B cell (primary cell): ENCODE measurements at places on chromosomes 6 and 20. TPM values are rescaled to one million over a fixed set of nuclear protein-coding genes. Genes with fewer than 3 reads are reported as not detected.

GRCh38 chr6:4727671-4728435, 48.4 kb upstream of the CDYL start:
- no peak overlapping the region for H3K4me3 ChIP-seq
- peak; percentile 21 for DNase-seq
- no peaks in the 10 kb centered on the region for H3K27me3 ChIP-seq

Gene C6orf58
- not detected in 2 replicates for total RNA-seq

DNA sequence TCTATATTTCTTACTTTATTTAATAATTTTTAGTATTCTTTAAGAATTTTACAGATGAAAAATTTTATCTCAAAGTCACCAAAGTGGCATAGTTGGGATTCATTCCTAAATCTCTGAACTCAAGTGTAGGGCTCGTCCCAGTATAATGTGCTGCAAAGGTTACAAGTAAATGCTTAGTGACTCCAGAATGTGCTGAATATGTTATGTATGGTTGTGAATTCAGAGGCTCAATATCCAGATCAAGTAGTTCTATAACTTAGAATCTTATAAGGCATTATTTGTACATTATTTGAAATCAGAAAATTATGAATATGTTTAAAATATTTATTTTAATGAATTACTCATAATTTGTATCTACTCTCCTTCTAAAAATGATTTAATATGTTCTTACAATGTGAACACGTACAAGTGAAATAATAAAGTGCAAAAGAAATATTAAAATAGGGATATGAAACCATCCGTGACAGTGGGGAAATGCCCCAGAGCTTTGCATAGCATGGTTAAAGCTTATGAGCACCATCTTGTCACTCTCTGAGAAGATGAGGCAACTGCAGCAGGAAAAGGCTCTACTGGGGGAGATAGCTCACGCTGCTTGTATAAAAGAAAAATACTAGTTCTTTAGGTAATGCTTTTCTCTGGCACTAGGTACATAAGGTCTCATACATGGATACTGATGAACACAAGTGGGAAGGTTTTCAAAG, 259.0 kb downstream of the FOXC1 start:
- H3K27me3 ChIP-seq: no peaks in the 10 kb centered on the region
- DNase-seq: peak; percentile 77
- H3K4me1 ChIP-seq: peaks cover 22% of the 10 kb centered on the region

DNA sequence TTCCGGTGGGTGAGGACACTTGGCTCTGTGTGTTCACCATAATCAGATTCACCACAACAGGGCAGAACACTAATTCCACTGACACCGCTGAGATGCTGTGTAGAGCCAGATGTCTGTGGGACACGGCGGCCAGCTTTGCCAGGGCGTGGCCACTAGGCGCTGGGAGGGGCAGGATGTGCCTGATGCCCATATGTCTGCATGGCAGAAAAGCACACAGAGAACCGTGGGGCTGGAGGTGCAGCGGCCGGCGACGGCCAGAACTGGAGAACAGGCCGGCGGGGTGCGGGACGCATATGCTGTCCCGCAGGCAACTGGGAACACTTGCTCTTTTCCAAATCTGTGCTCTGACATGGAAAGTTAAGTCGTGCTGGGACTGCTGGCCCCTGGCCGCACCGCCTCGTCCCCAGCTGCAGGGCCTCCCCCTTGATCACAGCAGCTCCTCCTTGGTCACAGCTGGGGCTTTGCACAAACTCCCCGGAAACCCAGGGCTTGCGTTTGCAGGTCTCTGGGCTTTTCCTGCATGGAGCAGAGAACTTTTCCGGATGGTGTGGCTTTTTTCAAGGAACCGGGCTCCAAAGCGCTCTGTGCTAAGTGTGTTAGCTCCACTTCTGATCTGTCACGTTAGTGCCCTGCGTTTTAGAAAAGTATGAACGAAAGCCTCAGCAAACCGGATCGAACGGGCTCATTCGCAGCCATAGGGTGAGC, 31.1 kb downstream of the NTSR1 start:
- H3K4me1 ChIP-seq: peaks cover 37% of the 10 kb centered on the region
- H3K27me3 ChIP-seq: peaks cover 3% of the 10 kb centered on the region
- H3K36me3 ChIP-seq: no peaks in the 10 kb centered on the region

Gene ZNF311
- 0.10 and 0.17 TPM in 2 replicates for total RNA-seq

DNA sequence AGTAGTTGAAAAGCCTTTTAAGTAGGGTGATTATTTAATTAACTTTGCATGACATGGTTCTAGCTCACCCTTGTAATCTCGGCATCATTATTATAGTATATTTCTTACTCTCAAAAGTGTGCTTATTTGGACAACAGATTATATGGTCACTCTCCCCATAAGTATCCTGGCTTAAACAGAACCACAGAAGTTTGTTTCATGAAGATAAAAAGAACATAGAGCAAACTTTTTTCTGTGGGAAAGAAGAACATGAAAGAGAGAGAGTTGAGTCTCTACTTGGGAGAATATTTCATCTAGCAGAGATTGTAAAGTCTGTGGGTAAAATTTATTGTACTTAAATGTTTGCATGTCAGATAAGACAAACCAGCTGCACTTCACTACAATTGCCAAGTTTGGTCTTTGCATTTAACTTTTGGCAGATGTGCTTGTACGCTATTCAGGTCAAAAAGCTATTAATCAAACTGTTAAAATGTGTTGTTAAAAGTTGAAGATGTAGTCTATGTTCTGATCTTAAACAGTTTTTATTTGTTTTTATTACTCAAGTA, 33.4 kb upstream of the PRIM2 start:
- peaks cover 2% of the 10 kb centered on the region for H3K27me3 ChIP-seq
- no peaks in the 10 kb centered on the region for H3K36me3 ChIP-seq
- DNase-seq: no peak
- no peak overlapping the region for H3K4me3 ChIP-seq
- no peak overlapping the region for H3K27ac ChIP-seq

Gene SLC17A1
- total RNA-seq: not detected in 2 replicates

- no peak overlapping the region for H3K4me3 ChIP-seq
- peaks cover 4% of the 10 kb centered on the region for H3K4me1 ChIP-seq
- no peaks in the 10 kb centered on the region for H3K27me3 ChIP-seq
- no peak for DNase-seq
Observed at GRCh38 chr20:33524261-33524660, 34.4 kb downstream of the CBFA2T2 start.

DNA sequence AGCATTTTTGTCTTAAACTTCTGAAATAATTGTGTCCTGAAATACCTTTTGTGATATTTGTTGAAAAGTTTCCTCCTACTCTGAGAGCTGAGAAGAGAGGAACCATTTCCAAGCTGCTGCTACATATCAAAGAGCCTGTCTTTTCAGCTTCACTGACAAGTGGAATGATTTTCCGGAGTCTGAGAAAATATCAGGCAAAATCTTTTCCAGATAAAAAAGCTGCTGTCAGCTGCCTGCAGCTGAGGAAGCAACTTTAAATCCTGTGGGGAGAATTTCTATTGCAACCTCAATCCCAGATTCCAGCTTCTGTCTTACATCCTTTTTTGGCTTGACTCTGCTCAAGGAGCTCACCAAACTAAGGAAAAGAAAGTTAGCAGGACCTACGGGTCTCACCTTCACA, 904.3 kb downstream of the PHF3 start:
- H3K27me3 ChIP-seq: no peaks in the 10 kb centered on the region
- no peak overlapping the region for H3K4me3 ChIP-seq
- H3K27ac ChIP-seq: no peak overlapping the region
- no peaks in the 10 kb centered on the region for H3K36me3 ChIP-seq
- no peak for DNase-seq

DNA sequence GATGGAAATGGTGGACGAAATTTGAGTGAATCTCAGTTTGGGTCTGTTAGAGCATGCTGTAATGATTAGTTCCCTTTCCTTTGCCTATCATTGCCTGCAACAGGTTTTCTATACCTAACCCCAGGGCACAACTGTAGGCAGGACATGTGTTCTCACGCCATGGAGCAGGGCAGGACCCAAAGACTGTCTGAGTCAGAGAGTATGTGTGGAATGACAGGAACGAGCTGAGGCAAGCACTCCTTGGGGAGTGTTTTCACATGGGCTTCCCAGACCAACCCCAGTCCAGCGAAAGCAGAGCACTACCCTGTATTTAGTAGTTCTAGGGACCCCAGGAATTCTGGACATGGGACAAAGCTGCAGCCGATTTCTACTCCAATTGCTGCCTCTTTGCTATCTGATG, 234.2 kb downstream of the HACE1 start:
- no peak for DNase-seq
- no peak overlapping the region for H3K4me3 ChIP-seq
- no peak overlapping the region for H3K27ac ChIP-seq
- no peaks in the 10 kb centered on the region for H3K4me1 ChIP-seq
- H3K36me3 ChIP-seq: no peaks in the 10 kb centered on the region

- H3K27me3 ChIP-seq: peaks cover 4% of the 10 kb centered on the region
- H3K4me1 ChIP-seq: no peaks in the 10 kb centered on the region
- no peaks in the 10 kb centered on the region for H3K36me3 ChIP-seq
- no peak overlapping the region for H3K4me3 ChIP-seq
- no peak for DNase-seq
Observed at GRCh38 chr6:12557765-12558164, 158.8 kb upstream of the PHACTR1 start.

Gene POPDC3
- total RNA-seq: not detected in 2 replicates

Gene RCAN2
- total RNA-seq: not detected in 2 replicates

DNA sequence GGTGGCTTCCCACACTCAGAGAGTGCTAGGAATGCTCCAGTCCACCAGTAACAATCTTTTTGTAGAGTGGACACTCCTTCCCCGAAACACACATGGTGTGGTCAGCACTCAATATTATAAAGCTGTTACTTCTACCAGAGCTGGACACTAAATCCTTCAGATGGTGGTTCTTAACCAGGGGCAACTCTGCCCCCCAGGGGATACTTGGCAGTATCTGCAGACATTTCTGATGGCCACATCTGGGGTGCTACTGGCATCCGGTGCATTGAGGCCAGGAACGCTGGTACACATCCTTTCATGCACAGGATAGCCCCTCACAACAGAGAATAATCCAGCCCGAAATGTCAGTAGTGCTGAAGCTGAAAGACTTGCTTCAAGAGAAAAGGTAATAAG, 124.4 kb downstream of the NFATC2 start:
- no peak for DNase-seq
- no peak overlapping the region for H3K27ac ChIP-seq
- H3K27me3 ChIP-seq: no peaks in the 10 kb centered on the region
- peaks cover 2% of the 10 kb centered on the region for H3K36me3 ChIP-seq
- peaks cover 45% of the 10 kb centered on the region for H3K4me1 ChIP-seq

DNA sequence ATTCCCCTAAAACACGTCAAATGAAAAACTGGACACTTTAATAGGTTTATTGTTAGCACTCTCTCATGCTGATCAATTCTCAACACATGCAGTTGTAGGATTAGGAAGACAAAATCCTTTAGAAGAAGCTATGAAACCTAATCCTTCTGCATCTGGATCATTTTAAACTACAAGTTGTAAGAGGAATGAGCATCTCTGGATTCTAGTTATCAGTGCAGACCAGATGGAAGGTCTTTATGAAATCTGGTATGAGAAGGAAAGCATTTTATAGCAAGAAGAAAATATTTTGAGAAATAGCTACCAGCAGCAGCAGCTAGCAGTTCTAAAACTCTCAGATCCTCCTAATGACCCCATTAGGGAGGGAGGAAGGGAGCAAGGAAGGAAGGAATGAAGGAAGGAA, 4.1 kb downstream of the HTR1E start:
- peaks cover 6% of the 10 kb centered on the region for H3K4me1 ChIP-seq
- no peaks in the 10 kb centered on the region for H3K27me3 ChIP-seq
- no peaks in the 10 kb centered on the region for H3K36me3 ChIP-seq
- H3K27ac ChIP-seq: no peak overlapping the region
- no peak for DNase-seq
- no peak overlapping the region for H3K4me3 ChIP-seq

DNA sequence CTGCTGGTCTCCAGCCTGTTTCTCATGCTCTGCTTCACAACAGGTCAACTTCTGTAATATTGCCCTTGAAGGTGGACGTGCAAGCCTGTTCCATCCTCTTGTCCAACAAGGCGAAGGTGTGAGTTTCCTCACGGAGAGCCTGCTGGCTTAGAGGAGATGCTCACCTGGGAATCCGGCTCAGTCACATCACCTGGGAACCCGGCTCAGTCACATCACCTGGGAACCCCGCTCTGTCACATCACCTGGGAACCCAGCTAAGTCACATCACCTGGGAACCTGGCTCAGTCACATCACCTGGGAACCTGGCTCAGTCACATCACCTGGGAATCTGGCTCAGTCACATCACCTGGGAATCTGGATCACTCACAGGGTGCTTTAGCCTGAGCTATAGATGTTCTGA, 230.1 kb downstream of the ERMARD start:
- no peak for DNase-seq
- H3K4me1 ChIP-seq: no peaks in the 10 kb centered on the region
- no peaks in the 10 kb centered on the region for H3K36me3 ChIP-seq
- H3K27ac ChIP-seq: no peak overlapping the region
- no peaks in the 10 kb centered on the region for H3K27me3 ChIP-seq

DNA sequence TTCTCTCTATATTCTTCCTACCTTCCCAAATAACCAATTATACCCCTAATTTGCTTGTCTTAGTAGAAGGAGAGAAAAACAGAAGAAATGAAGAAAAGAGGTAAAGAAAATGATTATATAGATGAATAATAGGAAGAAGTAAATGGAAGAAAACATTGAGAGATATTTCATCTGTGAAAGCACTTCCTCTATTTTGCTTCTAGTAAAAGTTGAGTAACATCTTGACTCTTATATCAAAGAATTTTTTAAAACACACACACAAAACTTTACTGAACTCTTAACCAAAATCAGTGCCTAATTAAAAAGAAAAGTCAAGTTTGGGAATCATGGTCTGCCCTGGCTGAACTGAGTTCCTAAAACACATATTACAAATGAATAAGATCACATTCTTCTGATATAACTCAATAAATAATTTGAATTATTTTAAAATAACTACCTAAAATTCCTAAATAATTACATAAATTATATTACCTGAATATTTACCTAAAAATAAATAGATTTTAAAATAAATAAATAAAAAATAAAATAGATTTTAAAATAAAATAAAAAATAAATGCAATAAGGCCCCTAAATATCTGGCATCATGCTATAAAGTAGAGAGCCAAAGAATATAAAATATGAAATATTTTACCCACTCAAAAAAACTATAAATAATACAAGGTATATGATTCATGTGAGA, 8.8 kb downstream of the SLC17A2 start:
- no peaks in the 10 kb centered on the region for H3K4me1 ChIP-seq
- no peak overlapping the region for H3K4me3 ChIP-seq
- H3K27ac ChIP-seq: no peak overlapping the region
- DNase-seq: no peak
- H3K27me3 ChIP-seq: no peaks in the 10 kb centered on the region
- H3K36me3 ChIP-seq: no peaks in the 10 kb centered on the region

- no peak for DNase-seq
- H3K4me1 ChIP-seq: no peaks in the 10 kb centered on the region
- H3K36me3 ChIP-seq: peaks cover 62% of the 10 kb centered on the region
- H3K27me3 ChIP-seq: no peaks in the 10 kb centered on the region
- H3K27ac ChIP-seq: no peak overlapping the region
- no peak overlapping the region for H3K4me3 ChIP-seq
Observed at GRCh38 chr20:32831982-32832381, 12.2 kb downstream of the MAPRE1 start.
